ENCODE measurements at places on chromosomes 2 and 18.

DNA sequence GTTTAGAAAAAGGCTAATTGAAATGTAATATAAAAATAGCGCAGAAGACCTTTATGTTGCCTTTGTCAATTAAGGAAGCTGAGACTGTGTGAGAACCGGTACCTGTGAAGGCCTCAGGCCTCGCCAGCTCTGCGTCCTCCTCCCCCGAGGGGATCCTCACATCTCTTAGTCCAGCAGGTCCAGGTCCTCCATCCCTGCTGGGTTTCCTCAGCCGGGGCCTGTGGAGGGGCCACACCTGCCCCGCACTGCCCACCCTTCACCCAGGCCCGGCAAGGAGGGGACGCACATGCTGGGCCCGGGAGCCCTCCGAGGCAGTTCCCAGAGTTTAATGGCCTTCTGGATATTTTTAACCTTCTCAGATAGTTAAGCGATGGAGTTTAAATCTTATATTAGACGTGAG, 3.5 kb downstream of the KCNG2 start:
- DNase-seq, result no peak

- DNase-seq, result no peak
These were observed 391.0 kb upstream of the ID2 start for GRCh38 chr2:8290771-8291352.

- DNase-seq, result no peak
These were observed 90.3 kb upstream of the TFPI start for GRCh38 chr2:187644486-187644885.

GRCh38 chr2:57181315-57182038, 865.1 kb upstream of the VRK2 start:
- no peak for DNase-seq

GRCh38 chr2:149400997-149401396, 70.6 kb downstream of the LYPD6 start:
- no peak for DNase-seq

DNA sequence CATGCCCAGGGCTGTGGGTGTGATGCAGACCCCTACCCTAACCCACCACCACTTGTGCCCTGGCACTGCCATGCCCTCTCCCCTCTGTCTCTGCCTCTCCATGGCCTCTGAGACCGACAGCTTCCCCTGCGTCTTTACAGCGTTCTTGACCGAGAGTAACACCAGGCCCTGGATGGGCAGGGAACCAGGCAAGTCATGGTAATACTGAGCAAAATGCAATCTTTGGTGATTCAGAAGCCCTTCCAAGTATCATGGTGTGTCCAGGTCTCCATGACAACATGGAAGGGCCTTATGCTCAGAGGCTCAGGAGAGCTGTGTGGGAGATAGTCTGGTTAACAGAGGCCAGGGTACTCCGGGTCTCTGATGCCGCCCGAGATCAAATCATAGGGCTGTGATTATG, 176.1 kb downstream of the KLHL29 start:
- no peak for DNase-seq

DNA sequence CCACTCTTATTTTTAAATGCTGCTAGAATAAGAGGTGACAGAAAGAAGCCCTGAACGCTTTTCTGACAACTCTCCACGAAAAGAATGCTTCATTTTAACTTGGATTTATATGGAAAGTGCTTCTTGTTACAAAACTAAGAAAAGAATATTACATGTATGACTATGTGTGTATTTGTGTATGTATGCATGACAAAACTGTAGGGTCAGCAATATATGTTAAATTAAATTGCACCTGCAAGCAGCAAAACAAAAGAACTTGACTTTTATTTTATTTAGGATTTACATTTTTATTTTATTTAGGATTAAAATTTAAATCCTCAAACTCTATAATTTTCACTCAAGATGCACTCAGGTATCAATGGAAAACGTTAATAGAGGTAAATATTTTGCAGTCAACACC, 187.1 kb downstream of the NR4A2 start:
- no peak for DNase-seq

DNA sequence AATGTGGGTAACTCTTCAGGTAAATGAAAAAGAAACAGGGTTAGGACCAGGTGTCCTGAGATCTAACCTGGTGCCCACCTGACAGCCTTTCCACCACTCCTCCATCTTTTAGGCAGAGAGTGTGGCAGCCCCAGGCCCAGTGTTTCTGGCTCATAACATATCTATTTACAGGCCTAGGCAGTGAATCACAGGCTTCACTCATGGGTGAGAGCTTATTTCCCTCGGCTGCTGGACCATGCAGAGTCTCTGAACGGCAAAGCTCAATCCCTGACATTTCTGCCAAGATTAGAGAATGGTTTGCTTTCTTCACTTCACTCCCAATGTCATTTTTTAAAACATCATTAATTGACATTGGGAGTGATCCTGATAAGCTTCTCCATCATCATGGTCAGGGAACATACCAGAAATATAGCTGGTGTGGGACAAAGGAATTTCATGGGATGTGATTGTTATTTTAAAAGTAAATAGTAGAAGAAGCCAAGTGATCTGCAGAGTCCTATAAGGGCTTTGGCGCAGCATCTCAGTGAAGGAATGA, 323.9 kb downstream of the SETBP1 start:
- no peak for DNase-seq

DNA sequence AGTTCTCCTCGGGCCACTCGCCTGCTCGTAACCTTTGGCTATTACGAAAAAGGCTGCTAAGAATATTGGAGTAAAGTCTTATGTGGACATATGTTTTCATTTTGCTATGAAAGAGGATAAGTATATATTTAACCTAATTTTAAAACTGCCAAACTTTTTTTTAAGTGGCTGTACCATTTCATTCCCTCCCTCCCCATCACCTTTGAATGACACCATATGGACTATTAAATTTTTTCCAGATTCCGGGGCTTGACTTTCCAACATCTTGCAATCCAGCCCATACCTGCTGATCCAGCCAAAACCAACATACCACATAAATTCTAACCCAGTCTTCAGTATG, 31.5 kb downstream of the REEP1 start:
- DNase-seq, result no peak

GRCh38 chr2:127360242-127360641, 27.5 kb downstream of the MAP3K2 start:
- DNase-seq, result no peak

DNA sequence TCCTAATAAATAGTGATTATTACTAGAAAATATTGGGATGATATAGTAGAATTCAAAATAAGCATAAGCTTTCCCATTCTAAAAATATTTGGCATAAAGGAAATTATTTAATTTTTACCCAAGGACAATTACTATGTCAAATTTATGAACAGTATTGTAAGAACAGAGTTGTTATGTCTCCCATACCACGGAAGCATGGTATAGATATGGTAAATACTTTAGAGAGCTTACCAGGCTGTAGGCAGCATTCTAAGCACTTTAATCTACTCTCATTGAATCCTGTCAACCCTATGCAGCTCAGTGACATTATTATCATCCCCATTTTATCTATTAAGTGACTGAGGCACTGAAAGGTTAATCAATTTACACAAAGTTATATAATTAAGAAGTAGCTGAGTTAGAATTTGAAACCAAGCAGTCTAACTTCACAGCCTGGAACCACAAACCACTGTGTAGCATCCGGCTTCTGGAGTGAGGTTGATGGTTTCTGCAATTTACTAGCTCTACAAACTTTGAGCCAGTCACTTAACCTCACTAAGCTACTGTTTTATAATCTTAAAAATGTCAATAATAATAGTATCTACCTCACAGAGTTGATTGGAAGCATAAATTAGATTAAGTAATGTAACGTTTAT, 323.7 kb downstream of the ARHGAP15 start:
- DNase-seq, result no peak
